H7 (cell line): ENCODE measurements at places on chromosomes 6 and 20. TPM values are rescaled to one million over a fixed set of nuclear protein-coding genes. Genes with fewer than 3 reads are reported as not detected.

Gene GSTA3
- total RNA-seq = not detected in 2 replicates

Gene RGS17
- total RNA-seq = 3.8 and 4.8 TPM in 2 replicates

Gene DLL1
- 3.4 and 7.3 TPM in 2 replicates for total RNA-seq

Gene ZNF311
- 1.4 and 2.8 TPM in 2 replicates for total RNA-seq

Gene TREML2
- total RNA-seq = not detected in 2 replicates

Gene BMP5
- total RNA-seq = 0.10 TPM in 1 of 2 replicates, not detected in the other

Gene SIRPB2
- not detected in 2 replicates for total RNA-seq

Gene GNRH2
- not detected in 2 replicates for total RNA-seq

Gene SNAP25
- total RNA-seq = 0.62 and 0.70 TPM in 2 replicates

Gene ATF6B
- 25.1 and 26.2 TPM in 2 replicates for total RNA-seq

Gene NMBR
- not detected in 2 replicates for total RNA-seq

Gene CTCFL
- total RNA-seq = 8.2 and 14.2 TPM in 2 replicates

DNA sequence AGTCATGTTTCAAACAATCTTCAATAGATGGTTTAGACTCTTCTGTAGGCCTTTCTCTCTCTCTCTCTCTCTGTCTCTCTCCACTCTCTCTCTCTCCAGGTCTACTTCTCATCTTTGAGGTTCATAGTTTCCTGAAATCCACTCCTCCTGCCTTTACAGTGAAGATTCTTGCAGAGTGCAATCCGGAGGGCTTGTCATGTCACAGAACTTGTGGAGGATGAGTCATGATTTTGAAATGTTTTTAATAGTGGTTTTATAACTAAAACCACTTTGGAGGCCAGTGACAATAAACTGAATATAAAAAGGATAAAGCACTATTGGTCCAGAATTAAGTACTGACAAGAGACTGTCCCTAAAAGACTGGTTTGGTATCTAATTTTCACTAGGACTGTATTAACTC lies 156.3 kb downstream of the KIF6 start:
- DNase-seq = no peak

DNA sequence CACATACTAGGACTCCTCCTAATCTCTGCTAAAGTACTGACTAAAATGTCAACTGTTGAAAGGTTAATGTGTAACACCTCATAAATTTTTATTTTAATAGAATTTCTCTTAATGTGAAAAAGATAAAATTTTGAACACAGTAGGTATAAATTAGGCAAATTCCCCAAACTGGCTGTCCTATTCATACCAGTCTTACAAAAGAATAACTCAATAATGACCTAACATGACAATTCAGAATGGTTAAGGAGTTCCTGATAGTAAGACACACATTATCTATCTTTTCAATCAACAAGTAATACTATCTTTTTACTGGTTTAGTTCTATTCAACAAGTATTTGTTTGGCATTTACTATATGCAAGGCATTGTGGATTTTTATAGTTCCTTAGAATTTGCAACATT lies 141.1 kb downstream of the EPHA7 start:
- DNase-seq = no peak

GRCh38 chr6:163260111-163260895 lies 154.2 kb upstream of the QKI start:
- DNase-seq = peak; percentile 91

GRCh38 chr6:155418017-155418761 lies 37.5 kb downstream of the NOX3 start:
- peak; percentile 48 for DNase-seq

DNA sequence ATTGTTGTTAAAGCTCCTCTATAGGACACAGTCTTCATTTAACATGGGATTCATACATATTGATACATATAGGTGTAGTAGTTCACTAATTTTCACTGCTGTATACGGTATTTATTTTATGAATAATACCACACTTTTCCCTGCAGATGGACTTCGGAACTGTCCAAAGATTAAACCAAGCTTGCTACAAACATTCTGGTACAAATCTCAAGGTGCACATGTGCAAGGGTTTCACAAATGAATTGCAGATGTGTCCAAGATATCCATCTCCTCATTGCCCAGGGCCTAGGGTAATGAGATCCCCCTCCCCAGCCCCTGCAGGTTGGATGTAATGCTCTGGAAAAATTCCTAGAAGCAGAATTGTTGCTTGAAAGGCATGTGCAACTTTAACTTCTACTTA lies 31.4 kb downstream of the DTNBP1 start:
- no peak for DNase-seq

GRCh38 chr6:17688481-17688880 lies 18.2 kb downstream of the NUP153 start:
- DNase-seq = no peak

- no peak for DNase-seq
Measured at GRCh38 chr6:163750431-163751031, 336.0 kb downstream of the QKI start.

DNA sequence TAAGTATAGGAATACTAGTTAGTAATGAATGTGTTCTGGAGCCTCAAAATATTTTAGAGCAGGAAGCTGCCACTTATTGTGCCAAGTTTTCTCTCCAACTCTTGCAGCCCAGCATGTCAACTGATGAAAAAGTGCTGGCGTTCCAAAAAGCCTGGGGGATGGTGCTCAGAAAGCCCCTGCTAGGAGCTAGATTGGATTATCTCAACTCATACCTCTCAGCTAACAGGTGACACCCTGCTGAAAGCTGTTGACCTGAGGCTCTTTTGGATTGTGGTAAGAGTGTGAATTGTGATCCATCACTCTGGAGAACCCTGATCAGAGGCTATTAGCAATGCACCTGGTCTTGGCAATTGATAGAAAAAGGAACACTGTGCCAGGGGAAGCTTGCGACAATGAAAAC lies 580.4 kb downstream of the EYS start:
- peak; percentile 7 for DNase-seq

DNA sequence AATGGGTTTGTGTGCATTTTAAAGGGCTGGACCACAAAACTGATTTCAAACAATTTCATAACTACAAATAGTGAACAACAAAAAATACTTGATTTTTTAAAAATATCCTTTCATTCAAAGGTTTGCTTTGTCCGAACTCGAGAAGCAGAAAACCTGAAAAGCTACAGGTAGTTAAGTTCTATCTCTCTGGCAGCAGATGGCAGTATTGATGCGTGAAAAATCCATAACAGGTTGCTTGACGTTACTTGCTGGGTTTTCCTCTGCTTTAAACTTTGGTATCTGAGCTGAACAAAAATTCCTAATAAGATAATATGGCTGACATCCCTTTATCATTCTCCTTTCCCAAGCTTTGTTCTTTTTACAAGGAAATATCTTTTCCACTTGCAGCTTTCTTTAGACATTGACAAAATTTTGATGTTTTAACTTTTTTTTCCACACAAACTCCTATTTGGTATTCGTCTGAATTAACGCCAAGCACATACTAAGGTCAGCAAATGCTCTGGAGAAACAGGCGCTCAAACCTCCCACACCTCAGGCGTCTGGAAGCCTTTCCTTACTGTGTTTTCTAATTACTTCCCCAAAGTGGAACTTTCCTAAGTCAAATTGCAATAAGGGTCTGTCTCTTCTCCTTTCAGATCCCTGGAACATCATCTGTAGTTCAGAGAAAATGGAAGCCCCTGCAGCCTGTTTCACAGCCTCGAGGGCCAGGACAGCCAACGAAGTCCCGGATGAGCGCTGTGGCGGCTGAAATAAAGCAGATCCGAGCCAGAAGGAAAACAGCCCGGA lies 50.3 kb upstream of the GFRAL start:
- no peak for DNase-seq

DNA sequence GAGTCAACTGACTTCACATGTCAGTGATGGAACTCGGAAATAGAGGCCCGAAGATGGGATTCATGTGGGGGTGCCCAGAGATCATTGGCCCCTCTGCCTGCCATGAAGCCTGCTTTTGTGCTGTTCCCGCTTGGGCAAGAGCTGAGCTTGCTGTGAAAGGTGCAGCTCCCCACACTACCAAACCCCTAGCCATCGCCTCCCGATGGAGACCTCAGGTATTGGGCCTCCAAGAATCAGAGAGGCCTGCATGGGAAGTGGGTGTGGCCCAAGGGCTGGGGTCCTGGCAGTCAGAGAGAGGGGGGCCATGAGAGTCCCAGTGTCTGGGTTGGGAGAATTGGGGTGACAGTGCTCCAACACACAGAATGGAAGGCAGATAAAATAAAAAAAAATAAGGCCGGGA lies 160.9 kb downstream of the SOD2 start:
- DNase-seq = peak; percentile 44

- DNase-seq = no peak
Measured at GRCh38 chr20:5674176-5674660, 76.0 kb upstream of the SHLD1 start.

DNA sequence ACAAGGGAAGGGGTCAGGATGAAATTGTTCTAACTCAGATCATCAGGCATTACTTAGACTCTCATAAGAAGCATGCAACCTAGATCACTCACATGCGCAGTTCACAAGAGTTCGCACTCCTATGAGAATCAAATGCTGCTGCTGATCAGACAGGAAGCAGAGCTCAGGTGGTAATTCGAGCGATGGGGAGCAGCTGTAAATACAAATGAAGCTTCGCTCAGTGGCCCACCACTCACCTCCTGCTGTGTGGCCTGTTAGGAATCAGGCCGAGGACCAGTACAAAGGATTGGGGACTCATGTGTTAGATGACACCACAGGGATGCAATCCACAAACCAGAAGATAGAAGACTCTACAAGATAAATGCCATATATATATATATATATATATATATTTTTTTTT lies 31.5 kb upstream of the TOP1 start:
- DNase-seq = peak; percentile 65

- DNase-seq = peak; percentile 69
Measured at GRCh38 chr6:47478233-47479139, 897 bp downstream of the CD2AP start.

DNA sequence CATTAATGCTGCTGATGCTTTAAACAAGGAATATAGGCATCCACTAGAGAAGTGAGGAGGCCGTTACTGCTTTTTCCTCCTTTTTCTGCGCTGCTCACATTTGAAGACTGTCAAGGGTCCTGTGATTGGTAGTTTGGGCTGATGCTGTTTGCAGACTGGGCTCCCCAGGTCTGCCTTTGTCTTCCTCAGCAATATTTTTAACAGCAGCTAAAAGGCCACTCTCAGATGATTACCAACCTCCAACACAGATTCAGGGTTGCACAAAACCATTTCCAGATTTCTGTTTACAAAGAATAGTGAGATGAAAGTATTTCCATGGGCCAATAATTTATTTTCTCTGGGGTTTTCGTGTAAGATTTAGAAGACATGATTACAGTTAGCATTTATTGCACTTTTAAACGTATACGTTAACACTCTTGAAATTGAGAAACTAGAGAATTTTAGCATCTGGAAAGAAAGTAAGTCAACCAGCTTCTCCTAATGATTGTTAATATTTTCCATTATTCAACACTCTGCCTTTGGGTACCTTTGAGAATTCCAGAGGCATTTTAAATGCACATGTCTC lies 475.3 kb upstream of the SOX4 start:
- no peak for DNase-seq

DNA sequence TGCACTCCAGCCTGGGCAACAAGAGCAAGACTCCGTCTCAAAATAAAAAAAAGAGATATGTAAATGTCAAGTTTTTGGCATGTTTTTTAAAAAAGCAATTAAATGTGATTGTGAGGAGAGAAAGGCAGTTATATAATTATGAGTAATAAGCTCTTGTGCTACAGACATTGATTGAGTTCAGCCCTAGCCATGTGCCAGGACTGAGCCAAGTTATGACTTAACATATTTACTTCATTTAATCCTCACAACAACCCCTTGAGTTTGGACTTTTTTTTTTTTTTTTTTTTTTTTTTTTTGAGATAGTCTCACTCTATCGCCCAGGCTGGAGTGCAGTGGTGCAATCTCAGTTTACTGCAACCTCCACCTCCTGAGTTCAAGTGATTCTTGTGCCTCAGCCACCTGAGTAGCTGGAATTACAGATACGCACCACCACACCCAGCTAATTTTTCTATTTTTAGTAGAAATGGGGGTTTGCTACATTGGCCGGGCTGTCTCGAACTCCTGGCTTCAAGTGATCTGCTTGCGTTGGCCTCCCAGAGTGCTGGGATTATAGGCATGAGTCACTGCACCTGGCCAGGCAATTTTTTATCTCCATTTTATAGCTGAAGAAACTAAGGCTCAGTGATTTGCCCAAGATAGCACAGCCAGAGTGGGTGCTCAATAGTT lies 15.0 kb upstream of the CSE1L start:
- DNase-seq = no peak

GRCh38 chr6:84466511-84466910 lies 239.1 kb upstream of the CEP162 start:
- DNase-seq = no peak

DNA sequence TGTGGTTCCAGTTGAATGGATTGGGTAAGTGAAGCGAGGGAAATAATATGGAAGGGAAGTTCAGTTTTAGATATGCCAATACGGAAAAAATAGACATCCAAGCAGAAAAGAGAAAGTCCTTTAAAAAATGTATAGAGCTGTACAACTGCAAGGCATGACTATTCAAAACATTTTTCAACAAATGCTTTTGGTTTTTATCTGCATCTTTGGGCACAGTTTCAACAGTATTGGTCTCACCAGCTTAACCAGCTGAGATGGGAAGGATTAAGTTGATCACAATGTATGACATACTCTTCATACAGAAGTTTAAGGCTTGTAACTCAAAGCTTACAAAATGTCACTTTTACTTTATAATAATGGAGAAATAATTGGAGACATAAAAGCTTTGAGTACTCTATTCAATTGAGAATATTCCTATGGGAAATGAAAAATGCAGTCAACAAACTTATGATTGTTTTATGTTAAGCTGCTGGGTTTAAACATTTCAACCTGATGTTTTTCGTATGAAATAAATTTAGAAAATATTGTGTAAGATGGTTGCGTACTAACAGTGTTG lies 16.3 kb upstream of the UTRN start:
- DNase-seq = no peak

- peak; percentile 26 for DNase-seq
Measured at GRCh38 chr6:56927538-56928453, 27.1 kb upstream of the BEND6 start.

DNA sequence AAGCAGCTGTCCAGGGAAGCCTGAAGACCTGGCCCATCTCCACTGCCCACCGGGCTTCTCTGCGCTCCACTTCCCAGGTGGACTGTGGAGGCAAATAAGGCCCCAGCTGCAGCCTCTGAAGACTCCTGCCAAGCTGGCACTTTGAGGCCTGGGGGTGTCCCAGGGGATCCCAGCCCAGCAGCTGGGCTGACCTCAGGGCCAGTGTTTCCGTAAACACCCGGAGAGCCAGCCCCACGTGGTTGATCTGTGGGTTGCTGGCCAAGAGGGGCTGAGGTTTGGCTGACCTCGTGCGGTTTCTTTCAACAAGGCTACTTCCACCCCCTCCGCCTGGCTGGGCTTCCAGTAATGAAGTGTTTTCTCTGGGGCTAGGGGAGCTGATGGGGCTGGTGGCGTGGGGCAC lies 12.4 kb upstream of the CCN5 start:
- no peak for DNase-seq

DNA sequence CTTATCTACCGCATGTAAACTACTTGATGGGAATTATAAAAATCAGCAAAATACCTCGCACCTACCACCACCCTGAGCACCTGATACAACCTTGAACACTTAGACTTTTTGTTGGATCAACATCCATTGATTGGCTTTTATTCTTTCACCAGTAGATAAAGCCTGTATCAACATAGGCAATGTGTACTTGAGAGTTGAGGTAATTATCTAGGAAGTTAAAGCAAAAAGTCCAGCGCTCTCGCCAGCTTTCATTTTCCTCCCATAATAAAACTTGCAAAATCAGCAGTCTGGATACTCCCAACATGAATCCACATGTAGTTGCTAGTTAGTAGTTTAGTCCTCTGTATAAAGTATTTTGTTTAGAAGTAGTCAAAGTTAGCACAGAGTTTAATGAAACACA lies 132.0 kb upstream of the PRDM1 start:
- no peak for DNase-seq
